Stimulated activated naive B cell treated with anti-CD40 and anti-IgM and Interleukin-4, amounts not matched to agents 10 μg/mL and 1 μg/mL and 100 μg/mL, for 72 hours (primary cell): ENCODE measurements at places on chromosomes 1 and 21.

GRCh38 chr1:246008363-246008831 lies 498.7 kb downstream of the SMYD3 start:
- H3K27me3 ChIP-seq: no peaks in the 10 kb centered on the region
- H3K27ac ChIP-seq: no peak overlapping the region
- no peaks in the 10 kb centered on the region for H3K4me1 ChIP-seq
- H3K36me3 ChIP-seq: no peaks in the 10 kb centered on the region
- H3K4me3 ChIP-seq: no peak overlapping the region

DNA sequence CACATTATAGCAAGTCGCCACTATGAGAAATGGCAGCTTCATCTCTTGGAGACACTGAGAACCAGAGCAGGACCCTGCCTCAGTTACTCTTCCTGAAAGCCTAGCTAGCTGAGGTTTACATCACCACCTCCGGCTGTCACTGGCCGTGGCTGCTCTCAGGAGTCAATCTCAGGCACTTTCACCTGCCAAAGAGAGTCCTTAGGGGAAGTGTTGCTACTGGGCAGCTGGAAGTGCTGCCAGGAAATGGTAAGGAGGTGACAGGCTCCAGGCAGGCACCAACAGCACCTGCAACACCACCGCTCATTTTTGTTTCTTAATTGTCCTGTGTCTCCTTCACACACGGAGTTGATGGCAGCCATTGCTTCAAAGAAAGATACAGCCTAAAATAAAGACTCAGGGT lies 92.5 kb downstream of the DSCAM start:
- DNase-seq: no peak
- H3K27ac ChIP-seq: no peak overlapping the region
- no peak overlapping the region for H3K4me3 ChIP-seq
- no peaks in the 10 kb centered on the region for H3K36me3 ChIP-seq
- H3K27me3 ChIP-seq: no peaks in the 10 kb centered on the region

- H3K27me3 ChIP-seq: no peaks in the 10 kb centered on the region
- no peak overlapping the region for H3K27ac ChIP-seq
- DNase-seq: no peak
- peaks cover 18% of the 10 kb centered on the region for H3K36me3 ChIP-seq
- H3K4me1 ChIP-seq: no peaks in the 10 kb centered on the region
- H3K4me3 ChIP-seq: no peak overlapping the region
Measured at GRCh38 chr1:198850196-198850595, 211.4 kb downstream of the PTPRC start.

DNA sequence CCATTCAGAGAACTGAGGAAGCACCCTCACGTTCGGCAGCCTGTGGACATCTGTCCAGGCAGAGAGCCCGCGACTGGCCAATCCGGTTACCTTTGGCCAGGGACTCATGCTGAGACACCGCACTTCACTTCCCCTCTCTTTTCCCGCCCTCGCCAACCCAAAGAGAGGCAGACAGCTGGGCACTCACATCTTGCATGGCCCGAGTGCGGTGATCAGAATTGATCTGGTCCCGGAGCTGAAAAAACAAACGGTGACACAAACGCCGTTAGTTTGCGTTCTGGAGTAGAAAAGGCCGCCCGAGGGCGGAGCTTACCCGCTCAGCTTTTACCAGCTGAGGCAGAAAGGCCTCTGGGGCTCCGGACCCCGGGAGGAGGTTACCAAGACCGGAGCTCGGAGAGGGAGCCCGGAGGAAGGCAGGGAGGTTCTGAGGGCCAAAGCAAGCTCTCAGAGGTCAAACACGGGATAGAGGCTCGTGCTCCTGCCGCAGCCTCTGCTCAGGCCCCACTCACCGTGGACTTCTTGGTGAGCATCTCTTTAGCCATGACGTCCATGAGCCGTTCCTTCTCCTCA lies 376 bp downstream of the SF3A3 start:
- peaks cover 5% of the 10 kb centered on the region for H3K4me1 ChIP-seq
- DNase-seq: no peak
- H3K4me3 ChIP-seq: peak overlapping the region; percentile 95
- H3K27ac ChIP-seq: peak overlapping the region; percentile 95
- no peaks in the 10 kb centered on the region for H3K27me3 ChIP-seq

GRCh38 chr1:2414297-2414958 lies 2.1 kb upstream of the PEX10 start:
- peak; percentile 70 for DNase-seq
- peaks cover 25% of the 10 kb centered on the region for H3K4me1 ChIP-seq
- peak overlapping the region; percentile 91 for H3K4me3 ChIP-seq
- H3K36me3 ChIP-seq: peaks cover 6% of the 10 kb centered on the region
- peaks cover 14% of the 10 kb centered on the region for H3K27me3 ChIP-seq
- peak overlapping the region; percentile 88 for H3K27ac ChIP-seq

- peak overlapping the region; percentile 96 for H3K27ac ChIP-seq
- peaks cover 31% of the 10 kb centered on the region for H3K4me1 ChIP-seq
- peaks cover 17% of the 10 kb centered on the region for H3K36me3 ChIP-seq
- DNase-seq: peak; percentile 61
- no peaks in the 10 kb centered on the region for H3K27me3 ChIP-seq
Measured at GRCh38 chr1:87335175-87335884, 6.7 kb downstream of the LMO4 start.

DNA sequence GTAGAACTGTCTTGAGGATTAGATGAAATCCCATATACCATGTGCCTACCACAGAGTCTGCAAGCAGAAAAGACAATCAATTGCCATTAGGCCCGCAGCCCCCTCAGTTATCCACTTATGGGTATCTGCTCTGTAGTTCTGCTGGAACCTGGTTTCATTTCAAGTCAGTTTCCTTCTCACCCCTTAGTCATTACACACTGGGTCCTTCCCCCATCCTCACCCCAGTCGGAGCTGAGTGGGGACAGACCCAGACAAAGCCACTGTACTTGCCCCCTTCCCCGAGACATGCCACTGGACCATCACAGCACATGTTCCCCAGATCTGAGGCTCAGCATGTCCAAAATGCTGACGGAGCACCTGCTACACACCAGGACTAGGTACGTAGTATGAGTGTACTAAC lies 21.2 kb downstream of the PGLYRP3 start:
- H3K4me1 ChIP-seq: peaks cover 48% of the 10 kb centered on the region
- peak overlapping the region; percentile 27 for H3K27ac ChIP-seq
- H3K36me3 ChIP-seq: no peaks in the 10 kb centered on the region
- H3K27me3 ChIP-seq: peaks cover 5% of the 10 kb centered on the region

- no peaks in the 10 kb centered on the region for H3K27me3 ChIP-seq
- H3K27ac ChIP-seq: no peak overlapping the region
- peaks cover 22% of the 10 kb centered on the region for H3K36me3 ChIP-seq
- no peak overlapping the region for H3K4me3 ChIP-seq
Measured at GRCh38 chr1:10057343-10057742, 24.6 kb downstream of the UBE4B start.

DNA sequence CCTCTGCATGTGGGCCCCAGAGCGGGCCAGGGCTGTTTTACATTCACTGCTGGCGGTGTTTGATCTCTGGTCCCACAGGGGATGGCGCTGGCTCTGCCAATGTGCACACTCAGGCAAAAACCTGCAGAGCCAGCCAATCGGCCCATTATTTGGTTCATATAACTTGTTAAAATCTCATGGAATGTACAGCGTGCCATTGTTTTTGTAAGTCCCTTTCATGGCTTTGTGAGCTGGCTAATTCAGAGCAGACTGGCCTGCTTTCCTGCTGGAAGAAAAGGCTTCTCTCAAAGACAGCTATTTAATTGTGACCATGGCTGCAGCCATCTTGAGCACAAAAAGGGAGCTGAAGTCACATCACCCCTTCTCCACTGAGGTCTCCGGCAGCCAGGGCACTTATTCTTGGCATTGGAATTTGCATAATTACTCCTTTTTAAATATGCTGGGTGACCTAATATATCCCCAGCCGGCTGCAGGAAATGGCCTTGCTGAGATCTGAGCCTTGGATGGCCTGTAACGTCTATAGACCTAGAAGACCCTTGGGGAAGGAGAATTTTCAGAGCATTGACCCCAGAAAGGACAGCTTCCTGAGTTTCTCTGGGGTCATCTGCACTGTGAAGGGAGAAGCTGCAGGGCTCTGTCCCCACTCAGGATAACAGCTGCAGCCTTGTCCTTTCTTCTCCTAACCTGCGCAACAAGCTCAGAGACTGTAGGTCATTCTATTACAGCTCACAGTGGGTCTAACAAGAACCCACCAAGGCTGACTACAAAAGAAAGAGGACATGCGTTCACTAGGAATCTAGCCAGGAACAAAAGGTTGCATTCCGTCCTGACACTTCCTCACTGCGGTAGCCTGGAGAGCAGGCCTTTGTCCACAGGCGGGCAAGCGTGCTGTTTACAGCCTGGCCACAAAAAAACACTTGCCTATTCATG lies 45.8 kb downstream of the BCAR3 start:
- no peak for DNase-seq
- H3K27ac ChIP-seq: no peak overlapping the region
- H3K36me3 ChIP-seq: peaks cover 77% of the 10 kb centered on the region
- no peaks in the 10 kb centered on the region for H3K27me3 ChIP-seq
- H3K4me1 ChIP-seq: peaks cover 9% of the 10 kb centered on the region

- no peak overlapping the region for H3K27ac ChIP-seq
- no peak for DNase-seq
- H3K36me3 ChIP-seq: no peaks in the 10 kb centered on the region
- no peaks in the 10 kb centered on the region for H3K4me1 ChIP-seq
Measured at GRCh38 chr1:196063952-196064351, 544.3 kb downstream of the KCNT2 start.

GRCh38 chr1:169745015-169745861 lies 11.4 kb upstream of the SELE start:
- H3K27ac ChIP-seq: no peak overlapping the region
- H3K27me3 ChIP-seq: peaks cover 13% of the 10 kb centered on the region
- DNase-seq: no peak
- H3K36me3 ChIP-seq: no peaks in the 10 kb centered on the region

DNA sequence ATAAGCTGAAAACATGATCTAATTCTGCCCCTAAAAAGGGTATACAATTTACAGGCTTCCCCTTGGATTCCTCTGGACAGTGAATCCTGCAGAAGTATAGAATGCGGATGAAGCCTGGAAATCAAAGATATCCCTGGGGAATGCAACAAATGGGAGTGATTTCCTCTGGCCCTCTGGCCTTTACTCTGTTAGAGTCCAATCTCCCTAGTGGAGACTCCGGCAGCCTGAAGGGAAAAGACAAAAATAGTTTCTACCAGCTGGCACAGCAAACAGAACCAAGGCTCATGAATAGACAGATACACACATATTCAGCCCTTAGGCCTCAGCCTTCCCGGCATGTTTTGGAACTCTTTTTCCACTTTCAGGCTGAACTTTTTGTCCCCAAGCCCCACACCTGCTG lies 3.9 kb upstream of the LRRC52 start:
- H3K27me3 ChIP-seq: peaks cover 58% of the 10 kb centered on the region
- no peak overlapping the region for H3K4me3 ChIP-seq
- DNase-seq: no peak
- no peak overlapping the region for H3K27ac ChIP-seq
- H3K36me3 ChIP-seq: no peaks in the 10 kb centered on the region
- peaks cover 6% of the 10 kb centered on the region for H3K4me1 ChIP-seq

- no peaks in the 10 kb centered on the region for H3K36me3 ChIP-seq
- H3K27ac ChIP-seq: no peak overlapping the region
- H3K4me1 ChIP-seq: no peaks in the 10 kb centered on the region
- H3K4me3 ChIP-seq: no peak overlapping the region
- DNase-seq: no peak
Measured at GRCh38 chr1:173009597-173009996, 41.1 kb downstream of the TNFSF18 start.

DNA sequence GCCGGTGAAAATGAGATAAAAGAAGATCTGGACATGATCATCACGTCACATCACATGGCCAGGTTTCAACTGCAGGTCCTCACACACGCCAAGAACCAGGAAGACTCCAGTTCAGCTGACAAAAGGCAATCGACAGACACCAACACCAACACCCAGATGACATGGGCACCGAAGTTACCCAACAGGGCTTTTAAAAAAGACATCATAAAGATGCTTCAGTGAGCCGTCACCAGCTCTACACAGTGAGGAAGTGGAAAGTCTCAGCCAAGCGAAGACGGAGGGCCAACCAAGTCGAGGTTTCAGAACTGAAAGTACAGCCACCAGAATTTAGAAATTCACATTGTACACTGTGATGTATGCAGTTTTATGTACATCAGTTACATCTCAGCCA lies 154.3 kb upstream of the COL6A1 start:
- no peak overlapping the region for H3K4me3 ChIP-seq
- H3K36me3 ChIP-seq: no peaks in the 10 kb centered on the region
- peaks cover 14% of the 10 kb centered on the region for H3K27me3 ChIP-seq
- no peak for DNase-seq
- H3K4me1 ChIP-seq: peaks cover 9% of the 10 kb centered on the region
- peak overlapping the region; percentile 65 for H3K27ac ChIP-seq

DNA sequence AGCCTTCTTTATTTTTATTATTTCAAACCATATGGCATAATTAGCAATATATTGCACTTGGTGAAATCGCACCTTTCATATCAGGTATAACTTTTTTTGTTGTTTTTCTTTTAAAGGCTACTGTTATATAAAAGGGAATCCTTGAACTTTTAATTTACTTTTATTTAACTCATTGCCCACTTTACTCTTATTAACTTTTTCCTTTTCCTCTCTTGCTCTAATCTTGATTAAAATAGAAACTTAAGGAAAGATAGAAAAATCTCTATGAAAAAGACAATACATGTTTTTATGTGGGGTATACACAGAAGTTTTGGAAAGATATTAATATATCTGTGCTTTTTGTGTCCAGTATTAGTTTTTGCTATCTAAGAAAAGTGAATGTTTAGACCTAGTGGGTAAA lies 805.8 kb downstream of the USP25 start:
- H3K4me1 ChIP-seq: no peaks in the 10 kb centered on the region
- H3K27me3 ChIP-seq: no peaks in the 10 kb centered on the region
- no peaks in the 10 kb centered on the region for H3K36me3 ChIP-seq
- H3K27ac ChIP-seq: no peak overlapping the region
- no peak for DNase-seq

GRCh38 chr1:30860320-30860652 lies 48.3 kb downstream of the SDC3 start:
- no peaks in the 10 kb centered on the region for H3K36me3 ChIP-seq
- DNase-seq: no peak
- H3K4me3 ChIP-seq: no peak overlapping the region

GRCh38 chr1:79791488-79792218 lies 785.1 kb upstream of the ADGRL4 start:
- no peaks in the 10 kb centered on the region for H3K27me3 ChIP-seq
- no peaks in the 10 kb centered on the region for H3K36me3 ChIP-seq
- H3K4me3 ChIP-seq: no peak overlapping the region
- H3K27ac ChIP-seq: no peak overlapping the region

DNA sequence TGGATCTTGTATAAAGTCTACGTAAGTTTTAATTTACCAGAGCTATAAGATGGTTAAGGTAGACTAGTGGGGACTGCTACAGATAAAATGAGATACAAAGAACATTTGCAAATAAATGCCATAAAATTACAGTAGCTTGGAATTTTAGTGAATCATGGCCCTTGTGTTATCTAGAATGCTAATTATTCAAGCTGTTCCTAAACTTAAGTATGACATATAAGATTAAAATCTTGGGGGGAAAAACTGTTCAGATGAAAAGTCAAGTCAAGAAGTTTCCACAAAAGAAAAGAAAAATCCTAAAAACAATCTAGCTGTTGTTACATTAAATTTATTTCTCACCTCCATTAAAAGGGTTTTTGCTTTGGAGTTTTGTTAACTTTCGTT lies 51.7 kb downstream of the SIM2 start:
- H3K4me1 ChIP-seq: peaks cover 10% of the 10 kb centered on the region
- peaks cover 26% of the 10 kb centered on the region for H3K27me3 ChIP-seq
- H3K36me3 ChIP-seq: peaks cover 16% of the 10 kb centered on the region
- DNase-seq: no peak
- no peak overlapping the region for H3K4me3 ChIP-seq
